Cardiac muscle cell (in vitro differentiated cells and primary cell): ENCODE measurements at places on chromosomes 6 and 20. TPM values are rescaled to one million over a fixed set of nuclear protein-coding genes. Genes with fewer than 3 reads are reported as not detected.

POPDC3 gene
- total RNA-seq = 49.4 and 53.4 TPM in 2 replicates

- DNase-seq = no peak
Measured at GRCh38 chr6:120903836-120904235, 430.4 kb downstream of the TBC1D32 start.

- DNase-seq = no peak
Measured at GRCh38 chr6:1029141-1029540, 282.8 kb upstream of the FOXQ1 start.

DNA sequence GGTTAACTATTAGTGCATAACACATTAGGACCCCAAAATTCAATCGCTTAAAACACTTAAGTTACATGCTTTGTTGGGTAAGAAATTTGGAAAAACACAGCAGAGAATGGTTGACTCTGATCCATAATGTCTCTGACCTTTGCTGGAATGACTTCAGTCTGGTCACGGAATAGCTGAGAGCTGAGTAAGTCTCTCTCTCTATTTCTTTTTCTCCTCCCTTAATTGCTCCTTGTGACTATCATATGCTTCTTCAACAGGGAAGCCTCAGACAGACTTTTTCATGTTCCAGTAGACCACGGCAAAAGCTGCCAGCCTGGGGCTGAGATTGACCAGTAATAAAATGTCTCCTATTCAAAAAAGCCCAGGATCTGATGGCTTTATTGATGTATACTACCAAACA lies 4.8 kb downstream of the OR12D1 start:
- no peak for DNase-seq

DNA sequence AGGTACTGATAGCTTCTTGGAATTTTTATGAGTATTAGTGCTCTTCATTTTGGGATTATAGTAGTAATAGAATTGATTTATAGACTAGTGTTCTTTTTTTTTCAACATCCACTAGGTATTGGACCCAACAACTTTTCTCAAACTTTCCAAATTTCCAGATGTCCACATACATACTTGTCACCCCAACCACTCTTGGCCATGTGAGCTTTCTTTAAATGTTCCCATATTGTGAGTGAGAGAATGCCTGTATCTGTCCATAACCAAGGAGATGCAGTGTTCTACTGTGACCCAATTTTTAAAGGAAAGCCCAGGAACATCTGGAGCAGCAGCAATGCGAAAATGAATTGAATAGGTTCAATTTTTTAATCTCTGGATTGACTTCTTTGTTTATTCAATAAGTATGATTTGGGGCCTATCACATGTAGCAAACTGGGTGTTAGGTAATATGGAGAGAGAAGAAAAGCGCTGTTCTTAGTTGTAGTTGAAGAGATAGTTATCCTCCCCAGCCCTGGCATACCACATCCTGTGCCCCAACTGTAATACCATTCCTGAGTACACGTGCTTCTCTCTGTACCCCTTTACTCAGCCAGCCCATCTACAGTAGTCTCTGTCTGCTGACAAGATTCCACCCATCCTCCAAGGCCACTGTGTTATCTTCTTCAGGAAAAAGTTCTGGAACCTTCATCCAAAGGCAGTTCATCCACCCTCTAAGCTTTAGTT lies 116.8 kb upstream of the SUPT3H start:
- DNase-seq = no peak

ARG1 gene
- total RNA-seq = not detected in 2 replicates

FUT9 gene
- not detected in 2 replicates for total RNA-seq

CAPN11 gene
- not detected in 2 replicates for total RNA-seq

ANGPT4 gene
- total RNA-seq = 0.21 and 0.80 TPM in 2 replicates

ELOVL2 gene
- 0.06 and 0.63 TPM in 2 replicates for total RNA-seq

TREM2 gene
- total RNA-seq = not detected in 2 replicates

RFX6 gene
- total RNA-seq = not detected in 2 replicates

DNA sequence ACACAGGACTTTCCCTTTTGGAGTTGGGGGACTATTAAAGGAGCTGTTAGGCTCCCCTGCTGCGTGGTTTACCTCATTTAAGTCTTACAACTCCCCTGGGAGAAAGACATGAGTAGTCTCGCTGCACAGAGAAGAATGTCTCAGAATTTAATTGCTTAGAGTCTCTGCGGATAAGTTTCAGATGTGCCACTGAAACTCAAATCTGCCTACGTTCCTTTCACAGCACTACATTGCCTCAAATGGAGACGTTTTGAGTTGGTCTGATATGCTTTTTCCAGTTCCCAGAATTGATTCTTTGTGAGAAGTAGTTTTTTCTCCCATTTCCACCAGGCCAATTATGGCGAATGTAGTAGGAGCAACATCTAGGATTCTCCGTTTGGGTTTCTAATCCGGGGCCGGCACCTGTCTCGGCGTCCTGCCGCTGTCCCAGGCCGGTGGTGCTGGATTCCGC lies 532 bp upstream of the SLC35F1 start:
- DNase-seq = peak; percentile 34

DNA sequence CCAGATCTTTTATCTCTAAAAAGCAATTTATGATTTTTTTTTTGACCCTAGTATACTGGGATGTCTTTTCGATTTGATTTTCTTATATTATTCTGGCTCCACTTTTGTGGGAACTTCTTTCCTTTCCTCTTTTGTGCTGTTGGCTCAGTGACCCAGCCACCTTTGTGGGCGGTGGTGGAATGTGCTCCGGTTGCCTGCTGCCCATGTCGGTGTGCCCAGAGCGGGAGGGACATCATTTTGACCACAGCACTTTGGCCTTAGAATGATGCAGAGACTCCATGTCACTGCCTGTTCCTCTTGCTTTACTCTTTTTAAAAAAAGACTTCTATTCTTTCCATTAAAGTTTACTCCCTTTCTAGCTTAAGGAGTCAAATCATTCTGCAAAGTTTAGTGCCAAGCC lies 198.0 kb downstream of the FARS2 start:
- DNase-seq = no peak

- DNase-seq = no peak
Measured at GRCh38 chr6:390914-391558, 516 bp upstream of the IRF4 start.

- no peak for DNase-seq
Measured at GRCh38 chr6:32588156-32588555, 1.5 kb downstream of the HLA-DRB1 start.

GRCh38 chr6:17101422-17102257 lies at the start of gene STMND1:
Gene STMND1, plus strand, starts transcription at chr6:17102050. Its CDS starts 208 bp downstream, at chr6:17102258.
- peak; percentile 45 for DNase-seq

DNA sequence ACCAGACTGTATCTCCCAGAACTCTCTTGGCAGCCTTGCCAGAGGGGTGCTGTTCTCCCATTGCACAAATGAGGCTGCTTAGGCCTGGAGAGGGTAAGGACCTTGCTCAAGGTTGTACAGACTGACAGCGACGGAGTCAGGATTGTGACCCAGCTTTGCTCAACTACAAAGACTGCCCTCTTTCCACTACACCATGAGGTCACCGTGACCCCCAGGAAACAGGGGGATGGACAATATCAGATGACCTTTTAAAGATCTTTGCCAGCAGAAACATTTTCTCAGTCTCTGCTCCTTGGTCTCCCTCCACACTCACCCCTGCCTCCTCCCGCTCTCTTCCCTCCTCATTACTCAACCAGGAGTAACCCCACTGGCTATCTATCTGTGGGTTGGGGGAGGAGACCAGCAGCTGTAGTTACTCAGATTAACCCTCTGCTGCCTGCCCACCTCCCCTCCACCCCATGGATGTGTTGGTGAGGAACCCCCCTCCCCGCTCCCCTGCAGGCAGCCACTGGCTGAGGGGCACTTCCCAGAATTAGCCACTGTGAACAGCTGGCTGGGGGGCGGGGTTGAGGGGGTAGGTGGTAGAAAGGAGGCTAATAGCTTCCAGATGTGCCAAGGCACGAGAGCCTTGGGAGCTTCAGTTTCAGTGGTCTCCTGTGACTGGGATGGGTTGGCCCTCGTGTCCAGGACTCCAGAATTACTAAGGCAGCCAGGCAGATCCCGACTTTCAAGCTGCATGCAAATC lies 26.9 kb upstream of the MRPS18A start:
- no peak for DNase-seq

HLA-DRB1 gene
- 0.28 and 0.63 TPM in 2 replicates for total RNA-seq

OR2B6 gene
- not detected in 2 replicates for total RNA-seq

KCNK16 gene
- total RNA-seq = not detected in 2 replicates

DNA sequence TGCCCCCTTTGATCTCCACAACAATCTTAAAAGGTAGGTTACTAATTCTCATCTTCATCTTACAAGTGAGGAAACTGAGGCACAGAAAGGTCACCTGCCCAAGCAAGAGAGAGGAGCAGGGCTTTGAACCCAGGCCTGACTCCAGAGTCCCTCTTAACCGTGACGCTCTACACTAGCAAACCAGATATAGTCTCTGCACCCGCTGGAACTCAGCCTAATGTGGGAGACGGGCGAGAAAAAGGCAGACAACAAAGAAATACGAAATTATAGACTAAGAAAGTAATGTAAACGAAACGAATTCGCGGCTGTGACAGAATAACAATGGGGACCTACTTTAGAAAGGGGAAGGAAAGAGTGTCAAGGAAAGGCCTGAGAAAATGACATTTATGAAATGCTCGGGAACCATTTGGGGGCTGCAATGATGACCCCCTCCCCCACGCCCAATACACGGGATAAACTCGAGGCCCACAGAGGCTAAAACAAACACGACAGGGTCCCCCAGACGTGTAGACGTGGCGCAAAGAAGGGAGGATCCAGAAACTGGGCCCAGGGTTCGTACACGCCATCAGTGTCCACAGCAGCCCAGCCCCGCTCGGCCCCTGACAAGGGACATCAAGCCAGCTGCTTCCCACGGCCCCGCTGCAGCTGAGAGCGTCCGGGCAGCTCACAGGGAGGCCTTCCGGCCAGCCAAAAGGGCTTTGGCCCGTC lies 637 bp downstream of the TRPC4AP start:
- no peak for DNase-seq
